ENCODE measurements at places on chromosomes 2 and 18.

GRCh38 chr2:205407984-205408383 is 274.3 kb upstream of the NRP2 start:
- DNase-seq: no peak

DNA sequence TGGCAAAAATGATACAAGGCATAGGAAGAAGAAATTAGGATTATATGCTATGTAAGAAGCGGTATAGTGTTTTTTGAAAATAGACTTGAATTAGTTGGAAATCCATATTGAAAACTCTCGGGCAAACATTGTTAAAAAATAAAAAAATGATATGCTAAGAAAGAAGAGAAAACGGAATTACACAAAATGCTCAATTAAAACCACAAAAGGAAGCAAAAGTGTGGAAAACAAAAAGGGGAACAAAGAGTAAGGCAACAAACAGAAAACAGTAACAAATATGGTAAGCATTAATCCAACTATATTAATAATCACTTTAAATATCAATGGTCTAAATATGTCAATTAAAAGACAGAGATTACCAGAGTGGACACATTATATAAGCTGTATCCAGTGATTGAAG is 58.4 kb downstream of the TXNL1 start:
- DNase-seq: no peak

- no peak for DNase-seq
Measured at GRCh38 chr2:28347596-28347995, 45.1 kb upstream of the FOSL2 start.

DNA sequence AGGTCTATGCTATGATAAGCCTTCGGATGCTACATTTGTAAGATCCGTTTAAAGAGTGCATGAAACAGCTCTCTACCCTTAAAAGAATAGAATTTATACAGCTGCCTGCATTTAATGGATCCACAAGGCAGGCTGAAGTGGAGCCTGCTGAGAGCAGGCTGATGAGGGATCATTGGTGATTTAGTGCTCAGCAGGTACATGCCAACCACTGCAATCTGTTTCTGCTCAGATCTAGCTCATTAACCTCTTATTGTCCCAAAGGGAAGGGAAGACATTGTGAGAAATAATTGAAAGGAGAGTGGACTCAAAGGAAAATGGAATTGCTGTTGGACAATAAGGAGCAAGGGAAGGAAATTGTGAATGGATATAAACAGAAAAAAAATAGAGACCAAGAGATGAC is 822.6 kb downstream of the TRIB2 start:
- DNase-seq: no peak

GRCh38 chr18:21110713-21111345 is 784 bp downstream of the ROCK1 start:
- DNase-seq: no peak

DNA sequence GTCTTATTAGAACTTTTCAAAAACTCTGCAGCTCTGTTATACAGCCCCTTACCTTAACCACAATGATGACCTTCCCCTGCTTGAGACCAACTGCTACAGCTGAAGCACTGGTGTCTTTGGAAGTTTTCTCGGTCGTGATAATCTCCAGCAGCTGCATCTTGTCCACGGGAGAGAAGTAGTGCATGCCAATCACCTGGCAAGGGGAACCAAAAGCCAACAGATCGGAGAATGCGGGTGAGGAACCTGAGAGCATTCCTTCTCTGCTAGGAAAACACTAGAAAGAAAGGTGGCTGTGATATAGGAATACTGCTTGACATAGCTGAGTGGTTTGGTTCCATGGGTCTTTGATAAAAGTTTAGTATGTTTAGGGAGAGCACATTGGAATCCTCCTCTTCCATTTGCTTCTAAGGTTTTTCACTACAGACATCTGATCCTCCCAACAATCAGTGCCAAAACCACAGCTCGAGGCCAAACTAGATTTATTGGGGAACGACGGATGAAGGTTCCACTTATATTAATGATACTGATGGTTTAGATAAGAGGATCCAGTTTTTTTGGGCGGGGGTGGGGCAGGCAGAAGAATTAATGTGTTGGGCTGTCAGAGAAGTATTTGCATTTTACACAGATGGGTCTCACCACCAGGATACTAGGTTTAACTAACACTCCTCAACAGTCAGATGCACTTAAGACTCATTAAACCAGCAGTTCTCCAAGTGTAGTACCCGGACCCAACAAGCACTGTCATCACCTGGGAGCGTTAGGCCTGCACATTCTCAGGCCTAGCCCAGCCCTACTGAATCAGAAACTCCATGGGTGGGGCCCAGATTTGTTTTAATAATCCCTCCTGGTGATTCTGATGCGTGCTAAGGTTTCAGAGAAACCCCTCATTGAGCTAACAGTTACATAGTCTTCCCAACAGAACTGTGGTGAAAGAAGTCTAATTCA is 22.4 kb downstream of the GAREM2 start:
- DNase-seq: no peak

- DNase-seq: peak; percentile 33
Measured at GRCh38 chr2:105804266-105804665, 59.6 kb downstream of the NCK2 start.

GRCh38 chr2:127072396-127072795 is 34.6 kb downstream of the BIN1 start:
- no peak for DNase-seq

GRCh38 chr2:205408696-205409095 is 273.6 kb upstream of the NRP2 start:
- no peak for DNase-seq

GRCh38 chr2:21452263-21452662 is 328.5 kb downstream of the TDRD15 start:
- DNase-seq: no peak

DNA sequence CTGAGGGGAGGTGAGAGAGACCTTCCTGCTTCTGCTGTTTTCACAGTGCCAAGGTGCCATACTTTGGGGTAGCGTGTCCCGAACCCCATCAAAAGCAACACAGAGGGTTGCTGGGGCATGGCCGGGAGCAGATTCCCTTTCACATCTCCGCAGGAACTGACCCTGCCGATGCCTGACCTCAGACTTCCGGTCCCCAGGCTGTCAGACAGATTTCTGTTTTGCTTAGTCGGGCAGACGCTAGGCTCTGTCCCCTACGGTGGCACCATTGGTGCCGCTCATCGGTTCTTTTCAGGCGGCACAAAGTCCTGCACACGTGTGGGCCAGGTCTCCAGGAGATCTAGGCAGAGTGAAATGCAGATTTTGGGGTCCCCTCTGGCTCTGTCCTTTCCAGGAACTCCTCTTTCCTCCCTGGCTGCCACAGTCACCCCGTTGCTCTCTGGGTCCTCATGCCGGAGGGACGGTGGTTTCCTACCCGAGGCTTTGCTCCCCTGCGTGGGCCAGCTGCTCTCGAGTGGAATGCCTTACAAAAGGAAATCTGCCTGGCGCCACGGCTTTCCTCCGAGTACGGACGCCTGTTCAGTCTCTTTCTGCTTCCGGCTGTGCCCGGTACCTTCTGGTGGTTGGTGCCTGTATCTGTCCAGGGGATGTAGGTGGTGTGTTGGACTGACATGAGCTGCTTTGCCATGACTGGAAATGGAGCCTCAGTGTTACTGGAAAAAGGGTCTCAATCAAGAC is 39.3 kb downstream of the RTP5 start:
- no peak for DNase-seq

GRCh38 chr2:182318466-182319220 is 108.2 kb downstream of the PDE1A start:
- DNase-seq: no peak

DNA sequence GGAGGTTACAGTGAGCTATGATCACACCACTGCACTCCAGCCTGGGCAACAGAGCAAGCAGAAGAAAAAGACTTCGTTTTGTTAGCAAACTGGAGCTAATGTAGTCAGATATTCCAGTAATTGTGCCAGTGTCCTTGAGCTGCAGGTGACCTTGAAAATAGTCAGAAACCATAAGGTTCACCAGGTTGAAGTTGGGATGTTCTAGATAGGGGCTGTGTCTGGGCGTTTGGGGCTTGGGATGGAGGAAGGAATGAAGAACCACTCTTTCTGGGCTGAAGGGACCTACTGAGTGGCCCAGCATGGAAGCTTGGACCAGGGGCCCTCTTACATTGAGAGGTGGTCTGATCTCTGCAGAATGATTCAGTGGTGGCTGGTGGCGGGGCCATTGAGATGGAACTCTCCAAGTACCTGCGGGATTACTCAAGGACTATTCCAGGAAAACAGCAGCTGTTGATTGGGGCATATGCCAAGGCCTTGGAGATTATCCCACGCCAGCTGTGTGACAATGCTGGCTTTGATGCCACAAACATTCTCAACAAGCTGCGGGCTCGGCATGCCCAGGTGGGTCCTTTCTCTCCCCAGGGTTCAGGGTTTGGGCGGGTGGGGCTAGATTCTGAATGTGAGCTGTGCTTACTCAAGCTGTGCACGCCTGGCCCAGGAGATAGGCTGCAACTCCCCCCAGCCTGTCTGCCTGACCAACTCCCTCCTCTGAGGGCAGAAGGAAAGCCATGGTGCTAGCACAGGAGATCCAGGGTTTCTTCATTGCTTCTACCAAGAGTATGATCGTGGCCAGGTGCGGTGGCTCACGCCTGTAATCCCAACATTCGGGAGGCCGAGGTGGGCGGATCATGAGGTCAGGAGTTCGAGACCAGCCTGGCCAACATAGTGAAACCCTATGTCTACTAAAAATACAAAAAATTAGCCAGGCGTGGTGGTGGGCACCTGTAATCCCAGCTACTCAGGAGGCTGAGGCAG is 17.1 kb downstream of the CCT7 start:
- DNase-seq: no peak

DNA sequence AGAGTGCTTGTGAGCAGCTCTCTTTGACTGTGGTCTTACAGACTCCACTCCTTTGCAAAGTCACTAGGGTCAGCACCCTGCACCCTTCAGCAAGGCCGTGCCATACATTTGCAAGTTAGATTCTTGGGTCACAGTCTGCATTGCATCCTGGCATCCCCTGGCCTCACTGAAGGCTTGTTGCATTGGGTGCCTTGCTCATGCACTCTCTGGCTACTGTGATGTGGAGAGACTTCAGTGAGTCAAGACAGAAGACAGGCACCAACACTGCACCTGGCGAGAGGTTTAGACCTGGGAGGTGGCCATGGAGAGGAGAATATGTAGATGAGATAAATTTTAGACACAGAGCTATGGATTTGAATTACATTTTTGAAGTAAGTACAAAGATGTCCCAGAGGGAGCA is 146.4 kb upstream of the COPS8 start:
- DNase-seq: no peak

DNA sequence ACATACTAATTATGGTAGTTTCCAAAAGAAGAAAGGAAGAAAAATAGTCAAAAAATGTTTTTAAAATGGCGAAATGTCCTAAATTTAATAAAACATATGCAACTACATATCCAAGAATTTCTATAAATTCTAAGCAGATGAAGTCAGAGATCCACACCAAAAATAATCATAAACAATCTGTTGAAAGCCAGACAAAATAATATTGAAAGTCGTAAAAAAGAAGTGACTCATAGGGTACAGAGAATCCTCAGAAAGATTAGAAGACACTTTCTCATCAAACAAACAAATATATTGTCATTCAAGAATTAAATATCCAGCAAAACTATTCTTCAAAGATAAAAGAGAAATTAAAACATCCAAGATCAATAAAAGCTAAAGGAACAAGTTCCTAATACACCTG is 281.4 kb upstream of the ZNF804A start:
- DNase-seq: no peak

DNA sequence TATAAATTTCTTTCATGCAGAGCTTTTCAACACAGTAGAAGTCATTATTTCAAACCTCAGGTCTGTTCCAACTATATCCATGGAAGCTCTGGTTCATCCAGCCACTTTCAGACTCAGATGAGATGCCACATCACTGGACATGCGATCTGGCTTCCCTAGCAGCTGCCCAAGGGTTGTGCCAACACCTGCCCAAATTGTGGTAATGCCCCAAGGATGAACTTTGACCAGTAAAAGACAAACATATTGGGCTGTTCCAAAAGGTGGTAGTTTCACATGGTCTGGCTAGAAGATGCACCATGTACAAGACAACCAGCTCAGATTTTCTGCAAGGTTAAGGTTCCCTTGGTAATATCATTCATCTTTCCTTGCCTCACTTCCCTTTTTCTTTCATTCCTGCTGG is 101.9 kb downstream of the THADA start:
- no peak for DNase-seq

DNA sequence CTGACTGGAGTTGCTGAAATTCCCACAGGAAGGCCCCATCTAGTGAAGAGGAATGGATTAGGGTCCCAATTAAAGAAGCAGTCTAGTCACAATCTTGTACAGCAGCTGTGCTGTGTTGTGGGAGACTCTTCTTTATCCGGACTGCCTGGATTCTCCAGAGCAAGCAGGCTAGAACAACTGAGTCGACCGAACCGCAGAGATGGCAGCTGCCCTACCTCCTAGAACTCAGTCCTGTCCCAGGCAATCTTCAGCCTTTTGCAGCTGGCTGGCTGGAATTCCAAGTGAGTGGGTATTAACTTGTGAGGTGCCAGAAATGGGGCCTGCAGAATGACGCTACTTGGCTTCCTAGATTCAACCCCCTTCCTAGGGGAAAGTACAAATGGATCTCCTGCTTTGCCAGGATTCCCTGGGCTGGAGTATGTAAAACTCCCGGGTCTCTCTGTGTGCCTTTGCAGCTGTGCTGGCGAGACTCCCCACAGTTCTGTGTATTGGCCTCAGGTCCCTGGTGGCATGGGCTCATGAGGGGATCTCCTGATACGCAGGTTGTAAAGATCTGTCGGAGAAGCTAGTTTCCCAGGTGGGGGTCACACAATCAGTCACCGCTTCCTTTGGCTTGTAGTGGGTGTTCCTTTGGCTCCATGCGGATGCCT is 1952.6 kb upstream of the LRRTM1 start:
- DNase-seq: no peak

DNA sequence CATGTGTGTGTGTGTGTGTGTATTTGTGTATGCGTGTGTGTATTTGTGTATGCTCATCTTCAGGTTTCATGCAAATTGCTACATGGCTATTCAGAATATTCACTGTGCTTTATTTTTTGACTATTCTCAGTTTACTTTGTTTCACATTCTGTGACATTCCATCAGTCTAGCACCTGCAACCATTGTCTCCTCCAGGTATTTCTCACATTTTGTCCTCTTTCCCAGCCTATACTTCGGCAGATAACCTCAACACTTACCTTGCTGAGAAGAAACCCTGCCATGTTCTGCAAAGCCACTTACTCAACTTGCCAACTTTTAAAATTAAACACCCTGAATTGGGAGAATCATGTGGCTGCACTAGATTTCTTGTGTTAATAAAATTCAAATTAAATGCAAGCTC is 135.4 kb upstream of the REG3A start:
- DNase-seq: no peak

GRCh38 chr2:112272669-112273068 is 2.7 kb upstream of the ZC3H6 start:
- DNase-seq: no peak

Measured in NCI-H1048 (cell line).